Smooth muscle cell of the umbilical artery (primary cell): ENCODE measurements at places on chromosomes 1 and 21. TPM values are rescaled to one million over a fixed set of nuclear protein-coding genes. Genes with fewer than 3 reads are reported as not detected.

The SELL gene
- total RNA-seq = not detected in 2 replicates

The XKR8 gene
- total RNA-seq = 5.3 and 5.9 TPM in 2 replicates

The SYT2 gene
- not detected in 2 replicates for total RNA-seq

The PDPN gene
- total RNA-seq = 0.30 TPM in 1 of 2 replicates, not detected in the other

The CCDC185 gene
- not detected in 2 replicates for total RNA-seq

The PCP4L1 gene
- not detected in 2 replicates for total RNA-seq

The SPRR2G gene
- total RNA-seq = not detected in 2 replicates

The HLX gene
- 5.4 and 5.6 TPM in 2 replicates for total RNA-seq

The SMIM1 gene
- total RNA-seq = 1.2 and 7.4 TPM in 2 replicates

The TSSK3 gene
- 0.30 TPM in 1 of 2 replicates, not detected in the other for total RNA-seq
